ENCODE measurements at places on chromosomes 5 and 9. TPM values are rescaled to one million over a fixed set of nuclear protein-coding genes. Genes with fewer than 3 reads are reported as not detected.

The GPRIN1 gene
- polyA plus RNA-seq, result 0.30 TPM

The PCDHGC4 gene
- not detected for polyA plus RNA-seq

The ESM1 gene
- not detected for polyA plus RNA-seq

- no peak for DNase-seq
Measured at GRCh38 chr5:103133231-103133630, 13.1 kb downstream of the PPIP5K2 start.

GRCh38 chr9:121837113-121837961 is 185.9 kb downstream of the DAB2IP start:
- DNase-seq, result no peak

GRCh38 chr9:131674425-131675421 is 65.2 kb downstream of the RAPGEF1 start:
- DNase-seq, result no peak

DNA sequence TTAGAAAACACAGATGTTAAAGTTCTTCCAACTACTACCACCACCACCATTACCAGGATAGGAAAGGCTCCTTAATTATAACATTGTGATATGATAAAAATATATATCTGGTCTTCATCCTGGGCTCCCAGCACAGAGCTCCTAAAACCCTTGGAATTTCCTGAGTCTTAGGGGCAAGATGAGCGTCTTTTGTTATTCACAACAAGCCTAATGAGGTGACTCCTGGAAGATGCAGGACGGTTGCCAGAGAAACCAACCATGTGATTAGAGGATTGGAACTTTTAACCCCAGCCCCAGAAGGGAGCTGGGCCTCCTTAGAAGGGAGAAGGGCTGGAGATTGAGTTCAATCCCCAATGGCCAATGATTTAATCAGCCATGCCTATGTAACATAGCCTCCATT is 148.0 kb upstream of the ADRA1B start:
- DNase-seq, result no peak

- DNase-seq, result no peak
Measured at GRCh38 chr9:130668659-130669058, 4.3 kb downstream of the PRDM12 start.

DNA sequence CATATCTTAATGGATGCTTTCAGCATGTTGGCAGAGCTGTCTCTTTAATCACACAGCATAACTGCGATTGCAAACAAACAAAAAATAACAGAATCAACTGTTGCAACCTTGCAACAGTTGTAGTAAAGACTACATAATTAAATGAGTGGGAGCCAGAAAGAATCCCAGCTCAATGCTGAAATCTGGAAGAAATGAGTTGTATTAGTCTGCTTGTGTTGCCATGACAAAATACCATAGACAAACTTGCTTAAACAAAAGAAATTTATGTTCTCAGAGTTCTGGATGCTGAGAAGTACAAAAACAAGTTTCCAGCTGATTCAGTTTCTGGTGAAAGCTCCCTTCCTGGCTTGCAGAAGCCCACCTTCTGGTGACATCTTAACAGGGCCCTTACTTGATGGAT is 260.9 kb upstream of the TUSC1 start:
- no peak for DNase-seq

DNA sequence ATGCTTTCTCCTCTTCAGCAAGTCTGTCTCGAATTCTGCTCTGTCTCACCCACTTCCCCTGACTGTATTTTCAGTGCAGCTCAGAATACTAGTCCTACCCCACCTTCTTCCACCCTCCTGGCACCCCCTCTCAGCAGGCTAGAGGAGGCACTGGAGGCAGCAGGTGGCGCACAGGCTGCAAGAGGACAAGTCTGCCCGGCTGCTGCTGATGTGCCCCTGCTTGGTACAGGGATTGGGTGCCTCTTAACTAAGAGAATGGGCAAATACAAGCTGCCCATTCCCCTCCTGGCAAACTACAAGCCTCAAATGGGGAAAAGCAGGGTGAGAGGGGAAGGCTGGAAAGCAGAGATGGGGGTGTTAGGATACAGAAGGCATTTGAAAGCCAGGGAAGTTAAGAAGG is 5.1 kb downstream of the TLN1 start:
- no peak for DNase-seq

GRCh38 chr5:148979083-148979723 is 83.7 kb downstream of the SH3TC2 start:
- no peak for DNase-seq

DNA sequence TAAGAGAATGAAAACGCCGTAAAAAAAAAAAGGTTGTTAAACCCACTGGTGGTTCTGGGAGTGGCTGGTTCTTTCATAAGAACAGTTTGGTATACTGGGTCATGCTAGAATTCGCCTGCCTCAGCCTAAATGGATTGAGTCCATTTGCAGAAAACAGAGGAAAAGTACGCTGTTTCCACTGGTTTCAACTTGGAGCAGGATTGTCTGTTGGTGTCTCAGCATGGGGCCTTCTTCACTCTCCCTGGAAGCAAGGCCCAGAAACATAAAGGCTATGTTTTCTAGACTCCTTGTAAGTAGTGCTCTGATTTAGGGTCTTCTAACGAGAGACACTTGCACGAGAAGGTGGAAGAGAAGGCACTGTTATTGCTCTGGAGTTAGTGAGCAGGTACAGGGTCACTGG is 116.9 kb upstream of the MTAP start:
- no peak for DNase-seq

- peak; percentile 39 for DNase-seq
Measured at GRCh38 chr9:97660340-97660739, 26.7 kb downstream of the NCBP1 start.

DNA sequence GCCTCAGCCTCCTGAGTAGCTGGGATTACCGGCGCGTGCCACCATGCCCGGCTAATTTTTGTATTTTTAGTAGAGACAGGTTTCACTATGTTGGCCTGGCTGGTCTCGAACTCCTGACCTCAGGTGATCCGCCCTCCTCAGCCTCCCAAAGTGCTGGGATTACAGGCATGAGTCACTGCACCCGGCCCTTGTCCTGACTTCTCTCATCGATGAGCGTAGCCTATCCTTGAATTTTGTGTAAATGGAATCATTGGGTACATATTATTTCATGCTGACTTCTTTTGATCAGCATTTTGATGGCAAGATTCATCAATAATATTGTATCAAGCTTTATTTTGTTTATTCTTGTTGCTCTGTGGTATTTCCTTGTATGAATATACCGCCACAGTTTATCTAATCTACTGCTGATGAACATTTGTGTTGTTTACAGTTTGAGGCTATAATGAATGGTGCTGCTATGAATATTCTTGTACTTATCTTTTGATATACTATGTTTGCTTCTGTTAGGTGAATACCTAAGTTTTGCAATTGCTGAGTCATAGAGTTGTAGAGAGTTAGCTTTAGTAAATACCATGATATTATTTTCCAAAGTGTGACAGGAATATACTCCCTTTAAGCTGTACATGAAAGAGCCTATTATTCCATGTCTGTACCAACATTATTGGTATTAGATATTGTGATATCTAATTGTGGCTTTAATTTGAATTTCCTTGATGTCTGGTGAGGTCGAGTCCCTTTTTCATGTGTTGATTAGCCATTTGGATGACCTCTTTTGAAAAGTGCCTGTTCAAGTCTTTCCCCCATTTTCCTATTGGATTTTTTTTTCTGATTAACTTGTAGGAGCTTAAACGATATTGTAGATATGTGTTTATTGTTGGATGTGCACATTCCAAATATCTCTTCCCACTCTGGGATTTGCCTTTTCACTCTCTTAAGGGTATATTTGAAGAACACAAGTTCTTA is 107.5 kb downstream of the RGS3 start:
- DNase-seq, result no peak

GRCh38 chr9:115999498-115999897 is 154.1 kb upstream of the PAPPA start:
- no peak for DNase-seq

DNA sequence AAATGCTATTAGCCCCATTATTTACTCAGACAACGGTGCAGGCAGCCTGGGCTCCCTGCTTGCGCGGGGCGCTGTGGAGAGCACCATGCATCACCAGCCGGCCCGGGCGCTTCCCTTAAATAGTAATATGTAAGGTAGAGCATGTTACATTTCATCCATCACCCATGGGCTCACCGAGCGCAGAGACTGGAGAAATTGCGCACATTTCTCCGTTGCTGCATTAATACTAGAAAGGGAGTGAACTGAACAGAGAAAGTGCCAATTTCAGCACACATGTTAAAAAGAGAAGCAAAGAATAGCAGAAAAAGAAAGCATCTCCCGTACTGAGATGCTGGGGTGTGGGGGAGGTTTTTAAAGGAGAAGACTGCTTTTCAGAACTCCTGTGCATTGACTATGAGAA is 400.3 kb downstream of the ZSWIM6 start:
- DNase-seq, result no peak

GRCh38 chr9:136786451-136786850 is 4.7 kb upstream of the TMEM141 start:
- no peak for DNase-seq

Data from CD14-positive monocyte (primary cell).